ENCODE measurements at places on chromosomes 7 and 10. TPM values are rescaled to one million over a fixed set of nuclear protein-coding genes. Genes with fewer than 3 reads are reported as not detected.

The AKR1E2 gene
- polyA plus RNA-seq: 3.0 TPM

The IDI2 gene
- polyA plus RNA-seq: 0.11 TPM

The EFCAB10 gene
- polyA plus RNA-seq: 1.4 TPM

The LGI1 gene
- 26.1 TPM for polyA plus RNA-seq

The TRPV5 gene
- polyA plus RNA-seq: not detected

The TMEM140 gene
- polyA plus RNA-seq: 10.4 TPM

The FAM25C gene
- not detected for polyA plus RNA-seq

The CPVL gene
- 20.3 TPM for polyA plus RNA-seq

The NPC1L1 gene
- polyA plus RNA-seq: 0.15 TPM

The CUZD1 gene
- polyA plus RNA-seq: 0.78 TPM

The LRRC18 gene
- polyA plus RNA-seq: 0.17 TPM

The VAX1 gene
- not detected for polyA plus RNA-seq

The OR2A25 gene
- polyA plus RNA-seq: not detected

The PCGF6 gene
- 7.6 TPM for polyA plus RNA-seq

The IFIT3 gene
- polyA plus RNA-seq: 9.7 TPM
